Inflammatory macrophage (primary cell): ENCODE measurements at places on chromosomes 16 and 17.

DNA sequence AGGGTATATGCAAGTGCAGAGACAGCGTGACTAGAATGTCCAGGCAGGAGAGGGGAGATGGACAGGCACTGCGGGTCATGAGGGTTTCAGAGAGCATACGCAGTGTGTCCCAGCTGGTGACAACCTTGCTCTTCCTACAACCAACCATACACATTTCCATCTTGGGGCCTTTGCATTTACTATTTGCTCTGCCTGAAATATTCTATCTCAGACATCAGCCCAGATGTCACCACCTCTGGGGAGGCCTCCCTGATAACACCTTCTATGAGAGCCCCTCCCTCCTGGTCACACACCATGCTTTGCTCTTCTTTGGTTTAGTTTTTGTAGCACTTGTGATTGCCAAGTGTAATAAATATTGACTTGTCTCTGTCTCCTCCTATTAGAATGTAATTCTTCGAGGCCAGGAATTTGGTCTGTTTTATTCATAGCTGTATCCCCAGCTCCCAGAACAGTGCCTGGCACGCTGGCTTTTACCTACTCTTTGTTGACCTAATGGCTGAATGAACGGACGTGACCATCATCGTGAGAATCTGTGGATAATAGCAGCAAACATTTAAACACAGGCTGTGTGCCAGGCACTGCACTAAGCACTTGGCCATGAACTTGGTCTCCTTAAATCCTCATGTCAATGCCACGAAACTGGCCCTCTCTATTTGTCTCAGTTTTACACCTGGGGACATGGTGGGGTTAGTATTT is 51.9 kb downstream of the PLCG2 start:
- no peak for DNase-seq

DNA sequence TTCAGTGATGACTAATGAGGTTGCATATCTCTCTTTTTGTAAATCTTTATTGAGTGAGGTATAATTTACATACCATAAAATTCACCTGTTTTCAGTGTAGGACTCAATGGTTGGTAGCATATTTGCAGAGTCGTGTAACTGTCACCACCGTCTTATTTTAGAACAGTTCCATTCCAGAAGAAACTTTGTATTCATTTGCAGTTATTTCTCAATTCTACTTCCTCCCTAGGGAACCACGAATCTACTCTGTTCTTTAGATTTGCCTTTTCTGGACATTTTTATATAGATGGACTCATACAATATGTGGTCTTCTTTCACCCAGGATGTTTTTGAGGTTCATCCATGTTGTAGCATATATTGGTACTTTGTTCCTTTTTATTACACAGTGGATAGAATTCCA is 3.7 kb downstream of the FTO start:
- DNase-seq, result no peak

- DNase-seq, result peak; percentile 84
Measured at GRCh38 chr17:68346448-68346847, 55.2 kb downstream of the ARSG start.

GRCh38 chr17:47254403-47254943 is 846 bp downstream of the ITGB3 start:
- no peak for DNase-seq

GRCh38 chr17:81518113-81518784 is 5.7 kb upstream of the ACTG1 start:
- no peak for DNase-seq

- DNase-seq, result no peak
Measured at GRCh38 chr17:44970136-44970741, 2.1 kb upstream of the C1QL1 start.

DNA sequence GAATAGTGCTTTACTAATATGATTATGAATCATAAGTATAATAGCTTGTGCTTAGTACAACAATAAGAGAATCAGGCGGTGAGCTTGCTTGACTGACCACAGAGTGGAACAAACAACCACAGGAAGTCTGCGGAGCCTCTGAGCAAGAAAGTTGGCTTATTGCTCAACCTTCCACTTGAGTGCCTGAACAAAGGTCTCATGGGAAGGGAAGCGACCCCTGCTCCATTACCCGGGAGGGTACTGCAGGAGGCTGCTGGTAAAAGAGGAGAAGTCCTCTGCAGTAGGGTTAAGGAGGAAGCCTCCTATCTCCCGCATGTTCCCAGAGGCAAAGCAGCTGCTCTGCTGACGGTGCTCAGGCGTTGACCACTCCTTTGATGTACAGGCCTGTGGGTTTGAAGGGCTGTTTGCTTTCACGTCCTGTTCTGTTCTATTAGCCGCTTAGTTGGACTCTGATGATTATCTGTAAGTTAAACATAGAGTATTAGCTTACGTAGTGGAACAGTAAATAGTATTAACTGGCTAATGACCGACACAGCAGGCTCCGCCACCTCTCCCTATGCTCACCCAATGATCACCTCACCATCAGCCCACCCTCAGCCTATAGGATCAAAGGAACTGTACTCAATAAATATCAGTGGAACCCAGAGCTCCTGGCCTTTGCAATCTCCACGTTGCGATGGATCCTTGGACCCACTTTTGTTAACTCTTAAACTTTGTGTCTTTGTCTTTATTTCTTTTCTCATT is 17.5 kb downstream of the ALOX15B start:
- DNase-seq, result peak; percentile 95

- DNase-seq, result no peak
Measured at GRCh38 chr17:7383742-7384488, 3.0 kb downstream of the TNK1 start.

DNA sequence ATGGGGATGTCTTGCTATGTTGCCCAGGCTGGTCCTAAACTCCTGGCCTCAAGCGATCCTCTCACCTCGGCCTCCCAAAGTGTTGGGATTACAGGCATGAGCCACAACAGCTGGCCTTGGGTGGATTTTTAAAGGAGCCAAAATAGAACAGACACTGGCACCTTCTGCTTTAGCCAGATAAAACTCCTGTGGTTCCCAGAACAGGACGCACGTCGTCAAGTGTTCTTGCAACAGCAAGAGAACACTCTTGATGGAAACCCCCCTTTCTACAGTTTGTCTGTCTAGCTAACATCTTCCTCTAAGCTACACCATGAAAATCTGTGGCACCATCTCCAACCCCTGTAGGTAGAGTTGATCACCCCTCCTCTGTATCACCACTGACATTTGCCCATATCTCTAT is 122.6 kb downstream of the NPIPB5 start:
- DNase-seq, result no peak

GRCh38 chr16:22192261-22193062 is 13.6 kb upstream of the EEF2K start:
- DNase-seq, result peak; percentile 67

DNA sequence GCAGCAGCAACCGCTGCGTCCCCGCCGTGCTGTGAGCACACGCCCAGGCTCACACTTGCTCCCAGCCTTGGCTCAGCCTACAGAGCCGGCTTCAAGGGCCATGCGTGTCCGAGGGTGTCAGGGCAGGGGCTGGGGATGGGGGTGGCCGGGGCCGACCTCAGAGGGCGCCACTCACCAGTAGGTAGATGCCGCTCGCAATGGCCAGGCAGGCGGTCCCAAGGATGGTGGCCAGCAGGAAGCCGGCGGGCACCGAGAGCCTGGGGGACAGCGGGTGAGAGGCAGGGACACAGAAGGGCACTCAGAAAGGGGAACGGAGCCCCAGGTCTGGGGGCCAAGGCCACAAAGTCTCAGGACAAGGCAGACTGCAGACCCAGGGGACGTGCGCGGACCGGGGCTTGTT is 4.9 kb downstream of the CYBA start:
- no peak for DNase-seq

- no peak for DNase-seq
Measured at GRCh38 chr17:72338847-72339790, 218.3 kb downstream of the SOX9 start.

- DNase-seq, result no peak
Measured at GRCh38 chr17:77837917-77838316, 120.6 kb upstream of the TNRC6C start.

DNA sequence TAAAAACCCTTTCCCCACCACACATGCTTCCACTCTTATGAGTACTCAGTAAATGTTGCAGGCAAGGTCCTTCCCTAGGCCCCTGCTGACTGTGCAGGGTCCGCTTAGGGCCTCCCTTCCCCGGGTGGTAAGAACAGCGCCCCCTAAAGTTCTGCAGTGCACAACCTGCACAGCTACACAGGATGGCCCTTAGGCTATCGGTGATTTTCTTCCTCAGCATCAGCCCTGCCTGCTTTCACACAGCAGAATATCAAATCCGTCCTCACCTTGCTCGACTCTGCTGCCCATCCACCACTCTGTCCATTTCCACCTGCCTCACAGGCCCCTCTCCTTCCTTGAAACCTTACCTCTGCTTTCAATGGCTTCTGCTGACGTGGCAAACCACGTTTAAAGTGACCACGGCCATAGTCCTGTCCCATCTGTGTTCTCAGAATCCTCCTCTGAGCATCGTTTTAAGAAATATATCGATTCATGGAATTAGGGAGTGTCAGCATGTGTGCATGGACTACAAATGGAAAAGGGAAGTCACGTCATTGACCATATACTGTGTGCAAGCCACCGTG is 51.4 kb upstream of the TMEM132E start:
- DNase-seq, result no peak

DNA sequence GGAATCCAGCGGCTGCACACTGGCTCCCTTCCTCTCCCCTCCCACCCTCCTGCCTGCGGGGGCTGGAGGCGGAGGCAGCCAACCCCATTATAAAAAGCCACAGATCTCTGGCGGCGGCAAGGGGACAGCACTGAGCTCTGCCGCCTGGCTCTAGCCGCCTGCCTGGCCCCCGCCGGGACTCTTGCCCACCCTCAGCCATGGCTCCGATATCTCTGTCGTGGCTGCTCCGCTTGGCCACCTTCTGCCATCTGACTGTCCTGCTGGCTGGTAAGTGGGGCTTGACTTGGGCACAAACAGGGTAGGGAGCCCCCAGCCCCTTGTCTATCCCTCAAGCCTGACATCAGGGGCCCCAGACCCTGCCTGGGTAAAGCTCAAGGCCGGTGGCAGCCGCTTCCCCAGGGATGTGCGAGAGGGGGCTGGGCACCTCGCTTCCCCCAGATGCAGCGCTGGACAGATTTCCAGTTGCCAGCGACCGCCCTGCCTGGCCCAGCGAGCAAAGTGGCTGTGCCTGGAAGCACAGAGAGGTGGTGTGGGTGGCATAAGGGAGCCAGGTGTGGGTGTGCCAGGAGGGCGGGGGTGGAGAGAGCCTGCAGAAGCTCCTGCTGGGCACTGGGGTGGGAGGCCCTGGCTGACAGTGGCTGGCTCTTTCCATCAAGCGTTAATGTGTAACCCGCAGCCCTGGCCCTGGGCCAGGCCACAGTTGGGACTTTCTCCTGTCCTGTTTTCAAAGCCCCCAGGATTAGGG is at the start of gene CX3CL1:
Gene CX3CL1, plus strand, starts transcription at position 119 of the 745 bp plus-strand sequence. Its CDS starts 79 bp downstream, at position 198.
- DNase-seq, result no peak

DNA sequence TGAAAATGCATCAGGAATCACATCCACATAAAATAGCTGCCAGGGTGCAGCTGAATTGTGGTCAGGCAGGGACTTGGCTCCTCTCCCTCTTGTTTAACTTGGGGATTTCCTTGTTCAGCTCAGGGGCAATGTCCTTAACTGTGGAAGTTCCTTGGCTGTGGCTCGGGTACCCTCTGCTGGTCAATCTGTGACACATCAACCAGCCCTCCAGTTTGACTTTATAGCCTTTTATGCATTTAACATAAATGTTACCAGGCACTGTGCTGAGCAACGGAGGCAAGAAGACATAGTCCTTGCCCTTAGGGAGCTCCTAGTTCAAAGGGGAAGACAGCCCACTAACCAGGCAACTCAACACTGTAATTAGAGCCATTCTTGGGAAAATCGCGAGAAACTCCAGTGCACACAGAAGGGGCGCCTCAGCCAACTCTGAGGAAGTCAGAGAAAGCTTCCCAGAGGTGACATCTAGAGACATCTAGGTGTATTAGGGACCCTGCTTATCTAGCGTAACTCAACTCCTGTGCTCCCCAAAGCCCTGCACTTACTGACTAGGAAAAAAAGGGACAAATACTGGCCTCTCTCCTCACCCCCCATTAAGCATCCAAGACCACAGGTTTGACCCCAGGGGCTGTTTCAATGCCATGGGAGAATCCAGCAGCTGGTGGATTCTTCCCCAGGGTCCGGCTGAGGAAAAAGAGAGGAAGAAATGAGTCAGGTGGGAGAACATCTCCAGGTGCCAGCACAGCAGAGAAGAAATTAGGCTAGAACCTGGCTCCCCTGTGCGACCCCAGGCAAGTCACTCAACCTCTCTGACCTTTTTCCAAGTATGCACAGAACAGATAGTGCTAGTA is 17.3 kb upstream of the EEF2K start:
- peak; percentile 79 for DNase-seq

- DNase-seq, result no peak
Measured at GRCh38 chr16:69110406-69110805, 5.0 kb downstream of the HAS3 start.

GRCh38 chr16:9286930-9287329 is 195.5 kb downstream of the HAPSTR1 start:
- DNase-seq, result no peak

GRCh38 chr16:67242138-67242730 is 5.0 kb downstream of the FHOD1 start:
- no peak for DNase-seq

DNA sequence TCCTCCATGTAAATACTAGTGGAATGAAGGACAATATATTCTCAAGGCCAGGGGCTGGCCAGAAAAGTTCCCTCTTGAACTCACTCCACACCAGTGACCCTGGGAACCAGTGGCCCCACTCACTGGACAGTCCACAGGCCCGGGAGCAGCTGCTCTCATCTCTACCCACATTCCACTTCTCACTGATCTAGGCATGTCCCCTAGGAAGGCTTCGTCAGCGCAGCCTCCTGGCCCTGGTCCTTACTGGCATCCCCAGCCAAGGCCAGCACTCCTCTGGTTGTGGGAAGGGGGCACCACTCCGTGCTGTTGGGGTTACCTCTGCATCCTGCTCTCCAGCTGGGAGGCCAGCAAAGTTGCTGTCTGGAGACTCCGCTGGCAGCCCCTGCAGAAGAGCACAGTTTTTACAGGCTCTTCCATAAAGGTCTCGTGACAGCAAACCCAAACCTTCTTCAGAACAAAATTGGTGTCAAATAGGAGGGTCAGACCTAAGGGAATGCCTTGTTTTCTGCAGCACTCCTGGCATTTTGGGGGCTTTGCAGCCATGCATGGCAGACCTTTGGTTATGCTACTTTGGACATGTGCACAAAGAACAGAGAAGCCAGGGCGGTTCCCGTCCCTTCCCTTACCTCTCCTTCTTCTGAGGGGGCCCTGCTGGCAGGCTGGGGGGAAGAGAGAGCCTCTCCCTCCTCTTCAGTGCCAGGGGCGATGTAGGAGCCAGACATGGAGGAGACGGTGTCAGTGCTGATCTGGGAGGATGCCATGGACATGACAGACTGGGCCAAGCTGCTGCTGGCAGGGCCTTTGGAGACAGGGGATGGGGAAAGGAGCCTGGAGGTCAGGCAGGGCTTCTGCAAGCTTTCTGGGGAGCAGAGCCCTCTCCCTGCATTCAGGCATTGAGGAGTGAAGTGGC is 14.1 kb upstream of the FOXJ1 start:
- DNase-seq, result no peak

DNA sequence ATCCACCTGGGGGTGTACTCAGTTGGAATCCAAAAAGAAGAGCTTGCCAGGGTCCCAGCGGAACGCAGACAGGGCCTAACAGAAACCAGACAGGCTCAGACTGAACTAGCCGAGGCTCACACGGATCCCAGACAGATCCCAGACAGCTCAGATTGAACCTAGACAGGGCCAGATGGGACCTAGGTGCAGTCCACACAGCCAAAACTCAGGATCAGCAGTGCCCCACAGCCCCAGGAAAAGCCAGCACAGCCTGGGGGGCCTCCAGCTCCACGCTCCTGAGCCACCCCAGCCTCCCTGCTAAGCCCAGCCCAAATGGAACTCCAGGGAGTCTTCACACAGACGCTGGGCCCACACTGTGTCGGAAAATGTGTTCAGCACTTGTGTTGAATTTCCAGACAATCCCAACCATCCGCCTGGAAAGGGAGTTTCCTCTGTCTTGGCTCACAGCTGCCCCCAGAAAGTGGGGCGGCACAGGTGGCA is 7.5 kb downstream of the STX1B start:
- DNase-seq, result no peak
